ENCODE measurements at places on chromosomes 1 and 21.

DNA sequence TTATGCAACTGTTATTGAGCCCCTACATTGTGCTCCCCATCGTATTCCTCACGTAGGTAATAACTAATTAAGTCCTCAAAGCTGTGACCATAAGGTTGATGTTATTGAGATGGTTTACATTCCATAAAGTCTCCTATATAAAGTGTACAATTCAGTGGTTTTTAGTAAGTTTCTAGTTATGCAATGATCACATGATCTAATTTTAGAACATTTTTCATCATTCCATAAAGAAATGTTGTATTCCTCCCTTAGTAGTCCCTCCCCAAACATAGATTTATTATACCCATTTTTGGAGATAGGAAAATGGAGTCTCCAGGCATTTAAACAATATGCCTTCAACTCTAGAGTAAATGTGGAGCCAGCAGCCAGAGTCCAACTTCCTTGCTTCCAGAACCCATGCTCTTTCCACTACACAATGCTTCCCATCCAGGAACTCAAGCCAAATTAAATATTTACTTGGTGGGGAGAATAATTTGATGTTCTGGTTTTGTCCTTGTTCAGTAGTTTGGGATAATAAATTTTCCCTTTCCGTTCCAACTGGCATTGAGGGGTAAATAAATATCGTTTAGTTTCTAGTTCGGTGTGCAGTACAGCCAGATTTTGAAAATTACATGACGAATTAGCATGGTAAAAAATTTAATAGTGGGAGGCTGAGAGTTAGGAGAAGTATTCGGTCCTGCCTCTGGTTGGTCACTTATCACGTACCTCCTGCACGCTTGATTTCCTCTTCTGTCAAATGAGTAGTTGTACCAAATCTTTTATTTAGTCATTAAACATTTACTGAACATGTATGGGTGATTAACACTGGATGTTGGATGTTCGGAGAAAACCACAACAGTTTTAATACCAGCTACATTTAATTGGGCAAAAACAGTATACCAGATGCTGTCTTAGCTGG is 66.3 kb downstream of the CACHD1 start:
- DNase-seq = no peak

- no peak for DNase-seq
Observed at GRCh38 chr1:228438266-228438665, 21.6 kb upstream of the TRIM17 start.

DNA sequence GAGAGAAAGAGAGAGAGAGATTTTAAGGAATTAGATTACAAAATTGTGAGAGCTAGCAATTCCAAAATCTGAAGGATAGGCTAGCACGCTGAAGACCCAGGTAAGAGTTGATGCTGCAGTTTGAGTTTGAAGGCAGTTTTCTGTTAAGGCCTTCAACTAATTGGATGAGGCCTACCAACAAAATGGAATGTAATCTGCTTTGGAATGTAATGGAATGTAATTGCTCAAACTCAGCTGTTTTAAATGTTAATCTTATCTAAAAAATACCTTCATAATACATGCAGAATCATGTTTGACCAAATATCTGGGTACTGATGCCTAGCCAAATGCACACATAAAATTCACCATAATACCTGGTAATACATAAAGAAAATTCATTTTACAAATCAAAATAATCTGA is 976.1 kb downstream of the LTN1 start:
- DNase-seq = peak; percentile 5

DNA sequence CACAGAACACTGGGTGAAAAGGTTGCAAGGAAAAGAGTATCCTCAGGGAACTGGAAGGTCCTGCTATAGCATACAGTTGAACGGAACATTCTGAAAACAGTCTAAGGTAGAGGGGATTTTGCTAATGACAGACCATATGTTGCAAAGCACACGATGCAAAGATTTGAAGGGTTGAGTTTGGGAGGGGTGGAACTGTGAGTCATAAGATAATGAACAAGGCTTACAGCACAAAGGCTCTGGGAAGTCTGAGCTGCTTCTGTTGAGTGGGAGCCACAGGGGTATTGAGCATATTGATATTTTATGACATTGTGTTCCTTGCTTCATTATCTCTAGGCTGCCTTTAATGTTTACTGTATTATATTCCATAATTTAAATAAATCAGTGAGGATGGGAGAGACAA is 104.9 kb downstream of the PLPPR4 start:
- no peak for DNase-seq

DNA sequence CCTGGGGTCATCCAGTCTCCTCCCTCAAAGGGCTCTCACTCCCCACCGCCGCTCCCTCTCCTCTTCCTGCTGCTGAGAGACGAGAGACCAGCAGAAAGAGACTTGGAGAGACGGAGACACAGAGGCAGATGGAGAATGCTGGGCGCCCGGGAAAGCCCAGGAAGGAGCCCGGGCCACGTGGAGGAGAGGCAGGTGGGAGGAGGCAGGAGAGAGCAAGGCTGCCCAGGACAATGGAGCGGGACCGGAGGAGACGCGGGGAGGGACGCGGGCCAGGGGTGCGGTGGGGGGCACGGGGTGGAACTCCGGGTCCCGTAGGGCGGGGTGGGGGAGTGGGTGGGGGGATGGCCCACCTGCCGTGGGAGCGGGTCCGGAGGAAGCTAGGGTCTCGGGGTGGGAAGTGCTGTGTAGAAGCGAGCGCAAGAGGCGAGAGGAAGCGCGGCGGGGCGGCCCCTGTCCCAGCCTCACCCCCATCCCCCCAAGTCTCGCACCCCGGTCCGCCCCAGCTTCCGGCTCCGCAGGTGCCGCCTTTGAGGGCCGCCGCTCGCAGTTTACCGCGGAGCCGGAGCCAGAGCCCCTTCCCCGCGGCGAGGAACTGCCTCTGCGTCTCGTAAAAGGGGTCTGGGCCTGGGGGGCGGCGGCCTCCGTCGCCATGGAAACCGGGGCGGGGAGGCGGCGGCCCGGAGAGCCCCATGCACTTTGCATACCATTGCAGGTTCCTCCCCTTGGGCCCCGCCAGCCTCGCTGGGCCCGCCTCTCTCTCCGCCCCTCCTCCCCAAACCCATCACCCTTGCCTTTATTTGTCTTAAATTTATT is 11.7 kb upstream of the EPHA2 start:
- peak; percentile 99 for DNase-seq

GRCh38 chr1:178609015-178609414 is 96.1 kb downstream of the TEX35 start:
- DNase-seq = no peak

DNA sequence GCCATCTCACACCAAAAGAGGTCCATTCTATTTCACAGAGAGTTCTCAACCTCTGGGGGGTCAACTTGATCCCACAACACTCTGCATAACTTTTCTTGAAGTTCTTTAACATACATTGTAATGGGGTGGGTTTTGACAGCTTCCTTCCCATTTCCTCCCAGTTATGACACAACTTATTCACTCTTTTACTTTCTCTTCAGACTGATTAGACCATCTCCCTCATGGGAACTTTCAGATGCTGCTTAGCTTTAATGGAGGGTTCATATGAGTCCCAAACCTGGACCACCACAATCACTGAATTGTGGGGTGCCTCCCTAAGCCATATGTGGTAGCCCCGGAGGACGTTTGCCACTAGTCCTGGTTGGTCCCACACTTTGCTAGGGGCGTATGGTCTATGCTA is 28.3 kb upstream of the KCNJ15 start:
- DNase-seq = no peak
